Brain (organoid and tissue), 16 donors: ENCODE measurements at places on chromosomes 2 and 18.

DNA sequence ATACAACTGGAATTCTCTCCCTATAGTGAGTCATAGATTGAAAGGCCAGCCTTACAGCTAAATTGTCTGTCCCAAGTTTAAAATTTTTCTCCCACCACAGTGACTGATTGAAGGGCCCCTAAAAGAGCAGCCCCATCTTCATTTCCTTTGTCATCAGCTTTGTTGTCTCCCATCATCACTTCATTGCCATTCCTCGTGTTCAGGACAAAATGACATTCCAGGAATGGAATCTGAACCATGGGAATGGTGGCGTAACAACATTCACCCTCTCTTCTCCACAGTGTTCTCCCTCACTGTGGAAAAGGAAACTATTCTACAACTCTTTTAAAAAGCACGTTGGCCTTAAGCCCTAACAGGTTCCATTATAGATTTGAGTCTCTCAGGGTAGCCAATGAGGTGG is 52.1 kb downstream of the PSTPIP2 start:
- no peak for DNase-seq

DNA sequence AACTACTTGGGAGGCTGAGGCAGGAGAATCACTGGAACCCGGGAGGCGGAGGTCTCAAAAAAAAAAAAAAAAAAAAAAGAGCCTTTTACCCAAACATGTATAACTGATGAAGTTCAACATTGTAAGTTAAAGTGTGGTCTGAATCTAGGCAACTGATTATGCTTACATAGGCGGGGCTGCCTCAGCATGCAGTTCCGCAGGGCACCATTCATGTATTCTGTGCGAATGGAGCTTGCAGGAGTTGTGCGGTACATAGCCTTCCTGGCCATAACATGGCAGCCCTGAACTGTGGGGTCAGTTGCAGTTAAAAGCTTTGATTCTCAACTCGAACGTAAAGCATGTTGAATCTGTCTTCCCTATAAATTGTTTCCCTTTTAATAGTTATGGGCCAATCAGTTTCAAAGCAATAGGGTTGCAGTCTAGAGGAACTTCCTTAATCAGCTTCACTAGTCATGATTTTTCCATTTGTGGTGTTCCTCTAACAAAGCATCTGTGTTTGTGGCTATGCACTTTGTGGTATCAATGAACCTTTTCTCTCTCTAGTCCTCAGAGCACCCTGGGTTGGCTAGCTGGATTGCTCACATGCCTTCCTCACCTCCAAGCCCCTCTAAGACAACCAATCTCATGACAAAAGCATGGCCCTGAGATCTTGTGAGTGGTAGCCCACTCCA is 30.6 kb upstream of the CEP68 start:
- no peak for DNase-seq

DNA sequence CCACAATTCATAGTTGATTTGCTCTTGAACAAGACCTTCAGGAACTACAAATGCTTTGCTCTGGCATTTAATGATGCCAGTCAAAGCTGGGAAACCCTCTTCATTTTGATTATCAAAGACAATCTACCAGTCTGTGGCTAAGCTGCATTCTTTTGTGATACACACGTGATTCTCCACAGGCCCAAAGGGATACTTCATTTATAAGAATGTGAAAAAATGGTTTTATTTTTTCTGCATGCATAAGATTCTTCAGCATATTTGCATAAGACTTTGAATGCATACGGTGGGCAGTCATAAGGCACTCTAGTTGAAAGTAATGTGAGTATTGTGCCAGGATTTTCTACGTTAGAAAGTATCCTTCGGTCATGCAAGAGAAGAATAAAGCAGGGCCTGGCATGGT is 33.0 kb upstream of the ARL5A start:
- DNase-seq, result no peak

DNA sequence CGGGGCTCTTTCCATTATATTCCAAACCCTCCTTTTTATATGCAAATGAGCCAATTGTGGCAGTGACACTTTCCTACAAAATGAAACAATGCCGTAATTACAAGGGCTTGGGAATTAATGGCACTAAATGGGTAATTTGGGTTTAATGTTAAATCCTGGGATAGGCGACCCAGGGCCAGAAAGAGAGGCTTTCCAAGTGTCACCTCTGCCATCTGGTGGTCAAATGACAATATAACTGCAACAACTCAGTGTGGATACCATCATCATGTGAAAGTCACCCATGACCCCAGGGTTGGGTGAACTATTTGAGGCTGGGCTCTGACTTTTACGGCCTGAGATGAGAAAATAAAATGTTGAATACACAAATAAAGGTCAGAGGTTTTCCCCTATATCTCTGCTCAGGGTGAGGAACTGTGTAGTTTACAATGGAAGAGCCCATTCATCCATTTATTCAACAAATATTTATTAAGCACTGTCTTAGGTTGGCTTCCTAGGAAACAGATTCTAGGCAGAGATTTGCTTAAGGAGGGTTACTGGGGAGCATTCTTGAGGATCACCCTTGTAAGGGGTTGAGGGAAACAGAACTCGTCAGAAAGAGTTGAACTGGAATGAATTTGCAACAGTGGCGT is 13.6 kb upstream of the THADA start:
- peak; percentile 53 for DNase-seq

- DNase-seq, result no peak
These were observed 648.1 kb downstream of the CPS1 start for GRCh38 chr2:211204456-211204855.

DNA sequence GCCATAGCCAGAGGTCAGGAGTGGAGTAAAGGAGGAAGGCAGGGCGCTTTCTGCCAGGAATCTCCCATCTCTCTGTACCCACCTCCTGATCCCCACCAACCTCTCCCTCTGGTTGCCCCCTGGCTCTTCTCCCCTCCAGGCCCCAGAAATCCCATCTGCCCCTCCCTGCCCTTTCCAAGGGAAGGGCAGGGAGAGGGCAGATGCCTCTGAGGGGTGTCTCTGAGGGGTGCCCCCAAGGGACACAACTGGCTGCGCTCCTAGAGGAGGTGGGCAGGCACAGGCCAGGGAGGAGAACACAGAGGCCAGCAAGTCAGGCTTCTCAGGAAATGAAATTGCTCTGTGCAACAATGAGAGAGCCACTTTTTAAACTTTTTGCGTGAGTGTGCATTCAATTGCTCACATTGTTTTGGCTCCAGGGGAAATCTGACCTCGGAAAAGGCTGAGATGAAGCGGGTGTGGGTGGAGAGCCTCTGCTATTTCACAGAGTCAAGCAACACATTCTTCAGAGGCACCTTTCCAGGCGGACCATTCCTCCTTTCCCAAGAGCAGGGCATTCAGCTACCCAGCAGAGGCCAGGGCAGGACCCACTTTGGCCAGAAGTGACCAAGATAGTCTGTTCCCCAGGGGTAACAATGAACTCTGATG is 125.5 kb downstream of the SMAD7 start:
- DNase-seq, result no peak

GRCh38 chr18:72128649-72129048 is 415.5 kb downstream of the CBLN2 start:
- no peak for DNase-seq
